ENCODE measurements at places on chromosomes 1 and 21.

GRCh38 chr1:236534151-236534651 is 10.4 kb downstream of the LGALS8 start:
- H3K4me3 ChIP-seq = no peak overlapping the region
- peaks cover 14% of the 10 kb centered on the region for H3K36me3 ChIP-seq
- no peak overlapping the region for H3K27ac ChIP-seq
- DNase-seq = no peak

DNA sequence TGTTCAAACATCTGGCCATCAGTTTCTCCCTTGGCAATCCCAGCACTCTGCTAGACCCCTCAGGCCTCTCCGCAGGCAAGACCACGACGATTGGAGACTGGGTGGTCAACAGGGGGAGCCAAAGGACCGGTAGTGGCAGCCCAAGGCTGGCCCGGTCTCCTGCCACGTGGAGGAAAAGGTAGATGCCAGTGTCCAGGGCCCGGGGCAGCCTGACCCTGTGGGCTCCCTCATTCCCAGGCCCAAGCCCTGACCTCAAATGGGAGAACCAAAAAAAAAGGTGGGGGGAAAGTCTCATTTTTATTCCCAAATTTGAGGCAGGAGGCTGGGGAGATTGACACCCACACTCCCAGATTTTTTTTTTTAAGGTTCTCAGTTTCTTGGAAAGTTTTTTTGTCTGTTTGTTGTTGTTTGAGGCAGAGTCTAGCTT is 24.8 kb downstream of the S100A6 start:
- peaks cover 15% of the 10 kb centered on the region for H3K4me1 ChIP-seq
- peak; percentile 89 for DNase-seq
- no peaks in the 10 kb centered on the region for H3K27me3 ChIP-seq
- H3K36me3 ChIP-seq = no peaks in the 10 kb centered on the region

DNA sequence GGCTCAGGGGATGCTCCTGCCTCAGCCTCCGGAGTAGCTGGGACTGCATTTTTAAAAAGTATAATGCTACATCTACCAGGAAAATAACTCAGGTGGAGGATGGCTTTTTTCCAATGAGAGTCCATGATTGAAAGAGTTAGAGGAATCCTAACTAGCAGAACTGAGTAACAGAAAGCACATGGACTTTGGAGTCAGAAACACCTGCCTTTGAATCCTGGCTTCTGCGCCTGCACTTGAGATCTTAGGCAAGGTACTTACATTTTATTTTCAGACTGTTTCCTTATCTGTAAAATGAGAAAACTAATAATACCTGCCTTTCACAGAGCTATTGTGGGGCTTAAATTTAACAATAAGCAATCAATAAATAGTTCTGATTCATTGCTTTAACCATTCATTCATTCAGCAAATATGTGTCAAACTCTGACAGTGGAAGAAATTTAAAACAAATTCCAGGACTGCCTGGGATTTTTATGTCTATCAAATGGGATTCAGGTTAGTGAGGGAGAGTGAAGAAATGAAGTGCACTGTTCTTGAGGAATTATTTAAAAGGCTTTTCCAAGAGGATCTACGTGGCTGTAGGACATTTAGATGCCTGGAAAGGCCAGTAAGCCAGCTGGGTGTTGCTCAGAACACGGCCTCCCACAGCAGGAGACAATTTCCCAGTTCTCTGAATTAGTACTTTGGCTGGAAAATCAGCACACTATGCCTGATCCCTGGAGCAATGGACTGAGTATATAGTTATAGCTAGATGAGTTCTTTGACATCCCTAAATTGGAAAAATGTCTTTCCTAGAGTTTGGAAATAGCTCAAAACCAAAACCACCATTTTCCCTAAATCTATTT is 12.8 kb upstream of the LBR start:
- no peak overlapping the region for H3K27ac ChIP-seq
- H3K4me3 ChIP-seq = no peak overlapping the region
- H3K4me1 ChIP-seq = peaks cover 17% of the 10 kb centered on the region
- H3K27me3 ChIP-seq = no peaks in the 10 kb centered on the region

DNA sequence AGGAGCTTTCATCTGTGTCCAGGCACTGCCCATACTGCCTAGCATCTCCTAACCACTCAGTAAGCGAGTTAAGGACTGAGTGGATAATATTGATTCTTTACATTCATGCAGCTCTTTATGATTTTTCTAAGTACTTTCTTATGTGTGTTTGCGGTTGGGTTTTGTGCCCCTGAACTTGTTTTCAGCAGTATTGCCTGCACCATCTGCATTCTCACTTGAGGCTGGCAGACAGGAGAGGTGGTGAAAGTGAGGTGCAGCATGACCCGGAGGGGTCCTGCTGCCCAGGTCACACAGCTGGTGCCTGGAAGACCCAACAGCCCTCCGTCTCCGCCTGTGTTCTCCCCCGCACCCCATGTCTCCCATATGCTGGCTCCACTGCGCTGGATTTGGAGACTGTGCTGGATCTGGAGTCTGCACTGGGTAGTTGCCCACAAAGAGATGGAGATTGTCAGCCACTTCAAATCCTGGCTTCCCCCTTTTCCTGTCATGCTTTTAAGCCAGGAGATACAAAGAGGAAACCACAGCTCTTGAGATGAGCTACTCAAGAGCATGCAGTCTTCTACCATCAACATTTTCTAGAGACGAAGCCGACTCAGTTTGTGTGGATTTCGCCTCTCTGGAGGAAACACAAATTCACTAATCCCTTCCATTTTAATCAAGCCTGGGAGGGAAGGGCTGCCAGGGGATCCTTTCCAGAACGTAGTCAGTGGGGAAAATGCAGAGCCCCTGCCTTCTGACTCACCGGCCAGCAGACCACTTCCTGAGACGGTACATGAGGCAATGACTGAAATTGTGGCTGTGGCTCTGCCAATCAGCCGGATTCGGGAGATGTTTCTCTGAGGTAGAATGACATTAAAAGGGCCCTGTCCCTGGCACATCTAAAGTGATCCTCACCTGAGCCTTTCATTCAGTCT is 71.7 kb upstream of the ANGPTL1 start:
- H3K4me3 ChIP-seq = peak overlapping the region; percentile 59
- peaks cover 36% of the 10 kb centered on the region for H3K4me1 ChIP-seq
- peak overlapping the region; percentile 61 for H3K27ac ChIP-seq
- DNase-seq = no peak
- peaks cover 7% of the 10 kb centered on the region for H3K27me3 ChIP-seq
- no peaks in the 10 kb centered on the region for H3K36me3 ChIP-seq

GRCh38 chr1:192631749-192632148 is 4.2 kb upstream of the RGS13 start:
- no peak for DNase-seq
- peaks cover 43% of the 10 kb centered on the region for H3K4me1 ChIP-seq
- no peak overlapping the region for H3K4me3 ChIP-seq
- no peaks in the 10 kb centered on the region for H3K36me3 ChIP-seq
- H3K27me3 ChIP-seq = no peaks in the 10 kb centered on the region

GRCh38 chr1:238406098-238406860 is 515.6 kb upstream of the ZP4 start:
- no peaks in the 10 kb centered on the region for H3K36me3 ChIP-seq
- H3K27me3 ChIP-seq = no peaks in the 10 kb centered on the region
- H3K4me1 ChIP-seq = peaks cover 4% of the 10 kb centered on the region
- DNase-seq = no peak

GRCh38 chr1:89959719-89960118 is 35.2 kb upstream of the ZNF326 start:
- H3K27ac ChIP-seq = no peak overlapping the region
- no peaks in the 10 kb centered on the region for H3K27me3 ChIP-seq

All from type B pancreatic cell (in vitro differentiated cells).